ENCODE measurements at places on chromosomes 6 and 20.
A peak's percentile ranks its signal among the peaks of the same experiment; 100 is the strongest.

GRCh38 chr20:17543531-17544131, 12.5 kb upstream of the BFSP1 start:
- DNase-seq, result no peak

GRCh38 chr20:3250091-3250504, 11.1 kb upstream of the SLC4A11 start:
- no peak for DNase-seq

- no peak for DNase-seq
Measured at GRCh38 chr6:139354189-139354588, 20.3 kb downstream of the CITED2 start.

GRCh38 chr6:5516036-5516435, 254.7 kb downstream of the FARS2 start:
- DNase-seq, result no peak

GRCh38 chr6:112640891-112641290, 293.8 kb downstream of the RFPL4B start:
- no peak for DNase-seq

DNA sequence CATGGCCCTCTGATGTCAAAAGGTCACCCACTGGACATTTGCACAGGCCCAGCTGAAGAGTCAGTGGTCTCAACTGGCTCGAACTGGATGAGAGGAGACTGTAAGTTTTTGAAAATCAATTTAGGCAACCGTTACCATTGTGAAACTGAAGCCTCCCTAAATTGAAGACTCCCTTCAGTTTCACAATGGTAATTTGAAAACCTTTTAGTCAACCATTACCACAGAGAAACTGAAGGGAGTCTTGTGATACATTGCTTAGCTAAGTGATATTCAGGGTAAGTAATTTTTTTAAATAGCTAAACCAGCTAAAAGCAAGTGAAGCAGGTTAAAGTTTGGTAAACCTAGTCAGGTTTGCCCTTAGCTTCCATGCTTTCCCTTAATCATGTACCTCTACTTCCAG, 197.3 kb upstream of the NT5E start:
- DNase-seq, result no peak

GRCh38 chr6:159982731-159983506, 14.0 kb downstream of the IGF2R start:
- no peak for DNase-seq

DNA sequence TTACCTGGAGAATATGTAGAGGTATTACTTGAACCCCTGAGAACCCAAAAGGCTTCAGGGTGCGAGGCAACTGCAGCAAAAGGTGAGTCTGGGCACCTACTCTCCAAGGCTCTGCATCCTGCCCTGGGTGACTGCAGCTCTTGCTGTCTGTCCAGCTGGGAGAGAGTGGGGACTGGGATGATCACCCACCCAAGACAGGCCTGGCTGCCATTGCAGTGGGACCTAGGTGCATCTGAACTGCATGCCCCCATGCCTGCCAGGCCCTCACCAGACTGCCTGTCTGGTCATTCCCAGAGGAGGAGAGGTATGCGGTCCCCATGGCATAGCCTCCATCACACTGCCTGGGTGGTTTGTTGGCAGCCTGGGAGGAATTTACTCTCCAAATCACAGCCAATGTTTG, 563.9 kb downstream of the TFAP2A start:
- no peak for DNase-seq

DNA sequence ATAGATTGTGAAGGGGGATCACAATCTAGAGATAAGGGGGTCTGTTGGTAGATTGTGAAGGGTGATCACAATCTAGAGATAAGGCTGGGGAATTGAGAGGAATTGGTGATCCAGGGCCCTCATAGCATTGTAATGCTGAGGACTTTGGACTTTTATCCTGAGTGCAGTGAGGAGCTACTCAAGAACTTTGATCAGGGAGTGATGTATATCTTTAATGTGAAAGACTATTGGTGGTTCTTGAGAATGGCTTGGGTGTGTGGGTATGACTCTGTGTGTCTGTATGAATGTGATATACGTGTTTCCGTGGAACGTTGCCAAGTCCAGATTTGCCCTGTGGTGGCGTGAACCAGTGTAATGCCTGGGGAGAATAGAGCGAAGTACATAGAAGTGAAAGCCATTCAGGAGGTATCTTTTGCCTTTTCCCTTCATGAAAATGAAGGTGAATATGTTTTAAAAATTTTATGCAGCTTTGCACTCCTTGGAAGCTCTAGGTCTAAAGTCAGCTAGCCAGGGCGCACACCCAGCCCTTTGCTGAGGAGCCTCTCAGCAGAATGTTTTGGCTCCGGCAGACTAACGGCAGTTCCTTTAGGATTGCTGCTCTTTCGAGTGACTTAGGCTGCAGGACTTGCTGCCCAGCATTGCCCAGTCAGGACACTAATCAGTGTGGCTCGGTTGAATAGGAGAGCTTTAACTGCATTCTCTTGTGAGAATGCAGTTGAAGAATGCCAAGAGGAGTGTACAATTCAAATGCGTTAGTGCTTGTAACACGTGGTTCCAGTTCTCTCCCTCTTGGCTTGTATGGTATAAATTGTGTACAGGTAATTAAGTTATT, 3.5 kb downstream of the ZFAND3 start:
- peak; percentile 13 for DNase-seq

GRCh38 chr6:52543262-52543661, 33.6 kb downstream of the TRAM2 start:
- no peak for DNase-seq

DNA sequence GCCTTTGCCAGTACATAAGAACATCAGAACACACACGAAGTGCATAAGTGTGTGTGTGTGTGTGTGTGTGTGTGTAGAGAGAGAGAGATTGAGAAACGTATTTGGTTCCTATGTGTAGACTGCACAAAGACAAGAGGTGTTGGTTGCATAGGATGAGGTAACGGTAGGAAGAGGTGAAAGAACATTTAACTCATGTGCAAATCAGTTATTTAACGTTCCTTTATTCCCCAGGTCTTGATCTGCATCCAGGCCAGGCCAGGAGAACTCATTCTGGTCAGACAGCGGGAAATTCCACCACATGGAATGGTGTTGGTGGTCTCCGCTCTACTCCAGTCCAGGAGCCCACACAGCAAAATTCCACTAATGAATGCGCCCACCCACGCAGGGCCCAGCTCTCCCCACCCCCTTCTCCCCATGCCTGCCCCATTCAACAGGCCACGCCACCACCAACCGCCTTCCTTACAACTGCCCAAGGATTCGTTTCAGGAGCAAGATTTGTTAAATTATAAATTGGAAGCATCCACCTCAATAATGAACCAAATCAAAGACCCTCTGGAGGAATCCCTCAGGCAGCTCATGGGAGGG, 86.8 kb downstream of the CLIC5 start:
- no peak for DNase-seq

DNA sequence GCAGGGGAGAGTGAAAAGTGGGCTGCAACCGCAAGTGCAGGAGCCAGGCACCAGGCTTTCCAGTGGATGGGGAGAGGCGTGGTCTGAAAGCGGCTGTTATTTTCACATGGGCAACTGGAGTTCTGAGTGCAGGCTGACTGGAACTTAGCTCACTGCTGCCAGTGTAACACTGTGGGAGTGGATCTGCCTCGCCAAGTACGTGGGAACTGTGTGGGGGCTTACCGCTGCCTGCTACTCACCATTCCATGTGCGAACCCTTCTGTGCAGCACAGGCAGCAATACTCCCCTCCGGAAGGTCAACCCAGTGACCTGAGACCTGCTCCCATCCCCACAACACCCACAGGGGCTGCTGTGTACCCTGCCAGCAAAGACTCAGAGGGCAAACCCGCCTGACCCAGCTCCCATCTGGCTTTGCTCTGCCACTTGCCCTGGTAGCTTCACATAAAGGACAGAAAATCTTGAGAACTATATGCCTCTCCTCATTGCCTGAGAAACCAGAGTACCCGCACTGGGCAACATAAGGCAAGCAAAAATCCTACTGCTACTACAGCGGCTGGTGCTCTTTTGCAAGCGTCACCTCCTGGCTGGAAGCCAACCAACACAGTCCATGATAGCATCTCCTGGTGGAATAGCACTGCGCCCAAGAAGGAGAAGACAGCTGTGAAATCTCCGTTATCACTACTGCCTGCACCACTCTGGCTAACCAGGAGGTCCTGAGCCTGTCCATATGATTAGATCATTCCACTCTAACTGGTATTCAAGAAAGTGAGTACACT, 54.4 kb upstream of the SIRPG start:
- DNase-seq, result no peak

Data from stimulated activated CD8-positive, alpha-beta memory T cell treated with anti-CD3 and anti-CD28 coated beads, Interleukin-7, amount 100 ng/mL, for 4 hours (primary cell).